ENCODE measurements at places on chromosomes 5 and 9. TPM values are rescaled to one million over a fixed set of nuclear protein-coding genes. Genes with fewer than 3 reads are reported as not detected.

DNA sequence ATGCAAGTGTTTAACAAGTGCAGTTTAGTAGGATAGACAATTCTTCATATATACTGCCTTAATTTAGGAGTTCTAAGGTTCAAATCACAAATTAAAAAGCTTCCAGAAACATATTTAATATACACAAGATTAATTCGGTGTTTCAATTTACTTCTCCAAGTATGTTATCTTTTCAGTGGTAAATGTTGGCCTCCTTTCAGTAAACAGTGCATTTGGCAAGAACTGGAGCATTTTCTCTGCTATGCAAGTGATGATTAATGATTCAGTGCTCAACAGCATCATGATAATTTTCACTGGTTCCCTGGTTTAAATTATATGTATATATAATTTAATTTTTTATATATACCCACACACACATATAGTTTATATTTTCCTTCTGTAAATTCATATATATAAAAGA is 541.7 kb downstream of the EFNA5 start:
- DNase-seq: no peak

GRCh38 chr5:114250536-114250935 is 111.3 kb upstream of the KCNN2 start:
- DNase-seq: no peak

GRCh38 chr9:98334796-98335195 is 79.3 kb upstream of the TBC1D2 start:
- no peak for DNase-seq

DNA sequence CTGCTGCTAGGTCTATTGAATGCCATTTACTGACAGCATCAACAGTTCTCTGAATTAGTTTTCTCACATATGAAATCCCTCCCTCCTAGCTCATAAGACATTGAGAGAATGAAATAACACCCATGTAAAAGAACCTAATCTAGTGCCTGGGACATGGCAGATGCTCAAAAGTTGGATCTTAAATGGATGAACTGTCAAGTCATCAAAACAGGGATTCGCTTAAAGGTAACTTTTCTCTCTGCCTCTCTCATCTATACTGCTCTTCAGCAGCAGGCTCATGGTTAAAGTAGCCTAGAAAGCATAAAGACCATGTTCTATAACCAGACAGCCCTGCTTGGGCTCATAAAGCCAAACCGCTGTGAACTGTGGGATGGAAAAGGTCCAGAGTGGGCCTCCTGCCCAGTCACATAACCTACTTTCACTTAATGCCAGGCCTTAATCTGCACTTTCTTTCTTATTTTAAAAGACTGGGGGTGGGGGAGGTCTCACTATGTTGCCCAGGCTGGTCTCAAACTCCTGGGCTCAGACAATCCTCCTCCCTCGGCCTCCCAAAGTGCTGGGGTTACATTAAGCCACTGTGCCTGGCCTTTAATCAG is 3.7 kb downstream of the TMEM245 start:
- DNase-seq: no peak

- DNase-seq: no peak
These were observed 601 bp upstream of the FAF2 start for GRCh38 chr5:176447591-176447977.

- no peak for DNase-seq
These were observed 12.2 kb downstream of the ACTL7A start for GRCh38 chr9:108874058-108874788.

DNA sequence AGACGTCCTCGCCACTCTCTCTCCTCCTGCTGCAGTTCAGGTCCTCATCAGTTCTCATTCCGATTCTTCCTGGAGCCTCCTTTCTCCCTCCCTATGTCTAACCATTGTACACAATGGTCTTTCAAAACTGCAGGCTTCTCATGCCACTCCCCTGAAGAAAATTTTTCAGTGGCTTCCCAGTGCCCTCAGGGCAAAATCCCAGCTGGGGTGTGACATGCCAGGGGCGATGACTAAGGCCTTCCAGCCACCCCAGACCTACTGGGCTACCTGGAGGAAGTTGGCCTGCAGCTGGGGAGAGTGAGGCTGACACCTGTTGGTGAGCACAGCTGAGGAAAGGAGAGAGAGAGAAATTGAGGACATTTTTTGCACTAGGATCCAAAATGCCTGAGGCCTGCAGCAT is 65.2 kb downstream of the SREK1 start:
- DNase-seq: peak; percentile 92

DNA sequence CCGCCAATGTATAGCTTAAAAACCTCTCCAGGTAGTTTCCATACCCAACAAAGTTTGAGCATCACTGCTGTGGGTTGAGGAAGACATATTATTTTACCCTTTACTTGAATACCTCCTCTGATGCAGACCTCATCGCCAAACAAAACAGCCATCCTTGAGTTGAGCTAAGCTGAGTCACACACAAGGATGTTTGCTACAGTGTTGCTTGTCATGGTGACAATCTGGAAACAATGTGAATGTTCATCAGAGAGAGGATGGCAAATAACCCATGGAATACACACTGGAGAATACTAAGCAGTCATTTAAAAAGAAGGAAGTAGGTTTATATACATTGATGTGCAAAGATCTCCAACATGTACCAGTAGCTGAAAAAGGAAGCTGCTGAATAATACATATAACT is 41.1 kb upstream of the TCF7 start:
- DNase-seq: no peak

DNA sequence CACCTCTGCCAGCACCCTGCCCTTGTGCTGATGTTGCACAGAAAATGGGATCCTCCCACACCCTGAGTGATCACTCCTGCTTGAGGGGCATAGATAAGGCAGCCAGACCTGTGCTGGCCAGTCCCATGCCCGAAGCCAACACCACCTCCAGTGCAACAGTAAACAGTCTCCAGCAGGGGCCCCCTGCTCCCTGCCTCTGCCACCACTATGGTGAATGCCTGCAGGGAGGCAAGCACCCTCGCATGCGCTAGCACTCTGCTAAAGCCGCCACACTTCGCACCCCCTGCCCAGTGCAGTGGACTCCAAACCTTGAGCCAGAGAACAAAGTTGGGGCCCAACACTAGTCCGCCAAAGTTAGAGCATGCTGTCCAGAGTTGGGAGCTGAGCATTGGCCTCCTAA is 118.7 kb downstream of the PJA2 start:
- no peak for DNase-seq

DNA sequence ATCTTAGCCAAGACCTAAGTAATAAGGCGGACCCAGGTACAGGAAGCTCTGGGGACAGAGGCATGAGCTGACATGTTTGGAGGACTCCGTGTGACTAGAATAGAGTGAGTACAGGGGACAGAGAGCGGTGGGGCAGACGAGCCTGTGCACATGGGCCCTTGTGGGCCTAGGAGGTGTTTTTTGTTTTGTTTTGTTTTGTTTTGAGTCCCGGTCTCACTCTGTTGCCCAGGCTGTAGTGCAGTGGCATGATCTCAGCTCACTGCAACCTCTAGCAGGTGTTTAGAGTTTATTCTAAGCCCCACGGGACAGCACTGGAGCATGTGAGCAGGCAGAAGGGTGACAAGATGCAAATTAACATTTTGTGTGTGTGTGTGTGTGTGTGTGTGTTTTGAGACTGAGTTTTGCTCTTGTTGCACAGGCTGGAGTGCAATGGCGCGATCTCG is 3.1 kb upstream of the EEIG1 start:
- peak; percentile 63 for DNase-seq

DNA sequence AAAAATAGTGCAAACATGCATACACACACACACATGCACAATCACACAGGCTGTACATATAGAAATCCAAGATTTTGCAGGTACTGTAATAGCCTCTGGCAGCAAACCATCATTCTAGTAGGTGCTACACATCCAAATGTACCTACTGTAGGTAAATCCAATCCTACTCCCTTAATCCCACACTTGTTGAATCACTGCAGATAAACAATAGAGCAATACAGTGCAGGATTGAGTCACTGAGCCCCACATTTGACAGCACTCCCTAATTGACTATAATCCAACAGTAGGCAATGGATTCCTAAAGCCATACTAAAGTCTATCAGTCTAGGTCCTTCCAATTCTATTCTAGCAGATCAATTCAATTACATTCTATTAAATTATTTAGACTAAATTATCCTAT is 1640.5 kb upstream of the CDH9 start:
- no peak for DNase-seq

DNA sequence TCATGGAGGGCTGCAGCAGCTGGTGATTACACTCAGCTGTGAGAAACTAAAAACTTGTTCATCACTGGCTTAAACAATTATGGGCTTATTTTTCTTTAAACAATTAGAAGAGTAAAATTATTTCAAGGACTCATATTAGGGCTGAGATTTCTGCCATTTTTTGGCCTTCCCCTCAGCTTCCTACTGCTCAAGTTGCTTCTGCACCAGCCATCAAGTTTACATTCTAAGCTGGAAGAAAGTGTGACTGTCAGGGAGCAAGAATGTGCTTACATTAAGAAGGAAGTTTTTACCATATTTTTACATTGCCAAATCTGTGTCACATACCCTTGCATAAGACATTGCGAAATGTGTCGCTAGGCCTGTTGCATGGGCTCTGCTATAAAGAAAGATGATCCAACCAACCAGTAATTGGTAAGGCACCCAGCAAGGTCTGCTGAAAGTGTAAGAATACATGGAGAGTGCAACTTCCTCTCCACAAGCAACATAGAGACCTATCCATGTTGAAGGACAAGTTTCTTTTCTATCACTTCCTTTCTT is 260.3 kb upstream of the CDH10 start:
- DNase-seq: no peak

- DNase-seq: no peak
These were observed 26.0 kb downstream of the DDX4 start for GRCh38 chr5:55763746-55764420.

- DNase-seq: no peak
These were observed 72.7 kb upstream of the IFNE start for GRCh38 chr9:21554813-21555212.

GRCh38 chr9:20884985-20885593 is 146.4 kb downstream of the HACD4 start:
- DNase-seq: peak; percentile 62

The ARL14EPL gene
- 0.47 TPM for total RNA-seq

The PCDHA4 gene
- total RNA-seq: 1.2 TPM

The CDKN2A gene
- 169 TPM for total RNA-seq

The C5 gene
- total RNA-seq: 0.45 TPM

The DCP2 gene
- total RNA-seq: 64.7 TPM

The C9 gene
- not detected for total RNA-seq

The SPATA31D4 gene
- not detected for total RNA-seq
